Suprapubic skin (tissue), 4 donors: ENCODE measurements at places on chromosomes 7 and 10.

DNA sequence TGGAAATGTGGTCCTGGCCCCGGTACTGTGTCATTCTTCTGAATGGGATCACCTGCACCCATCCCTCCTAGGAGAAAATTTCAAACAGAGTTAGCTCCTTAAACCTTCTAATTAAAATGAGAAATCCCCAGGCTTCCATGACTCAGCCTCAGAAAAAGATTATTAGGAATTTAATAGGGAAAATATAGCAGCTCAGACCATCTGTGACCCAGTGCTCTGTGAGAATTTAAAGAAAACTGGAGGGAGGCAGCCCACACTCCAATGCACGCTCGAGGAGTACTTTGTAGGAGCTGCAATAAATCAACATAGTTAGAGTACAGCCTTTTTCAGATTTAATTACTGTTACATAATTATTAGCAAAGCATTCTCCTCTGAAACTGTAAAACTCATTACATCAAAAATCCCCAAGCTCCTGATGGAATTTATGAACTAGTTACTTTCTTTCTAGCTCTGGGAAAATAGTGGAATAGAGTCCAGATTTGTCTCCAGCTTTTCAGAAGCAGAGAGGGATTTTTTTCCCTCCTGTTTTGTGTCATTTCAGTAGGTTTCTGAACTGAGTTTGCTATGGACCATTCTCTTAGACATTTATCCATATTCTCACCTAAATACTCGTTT is 30.1 kb downstream of the NEUROD6 start:
- DNase-seq, result no peak

DNA sequence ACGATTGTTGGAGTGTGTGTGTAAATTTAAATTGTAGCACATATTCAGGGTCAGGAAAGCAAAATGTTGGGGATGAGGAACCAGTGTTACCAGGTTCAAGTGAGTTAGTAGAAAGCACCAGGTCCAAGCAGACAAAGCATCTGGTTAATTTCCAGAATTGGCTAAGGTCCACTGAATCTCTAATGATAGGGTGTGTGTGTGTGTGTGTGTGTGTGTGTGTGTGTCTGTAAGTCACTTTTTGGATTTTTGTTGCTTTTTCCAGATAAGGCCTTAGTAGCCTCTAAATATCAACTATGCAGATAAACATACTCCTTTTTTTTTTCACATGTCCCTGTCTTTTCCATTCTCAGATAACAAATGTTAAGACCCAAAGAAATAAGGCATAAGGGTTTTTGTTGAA is 36.6 kb upstream of the FMC1 start:
- DNase-seq, result no peak

- DNase-seq, result no peak
Observed at GRCh38 chr7:6258440-6259182, 13.8 kb downstream of the CYTH3 start.

- no peak for DNase-seq
Observed at GRCh38 chr7:101952355-101953247, 135.2 kb downstream of the CUX1 start.

DNA sequence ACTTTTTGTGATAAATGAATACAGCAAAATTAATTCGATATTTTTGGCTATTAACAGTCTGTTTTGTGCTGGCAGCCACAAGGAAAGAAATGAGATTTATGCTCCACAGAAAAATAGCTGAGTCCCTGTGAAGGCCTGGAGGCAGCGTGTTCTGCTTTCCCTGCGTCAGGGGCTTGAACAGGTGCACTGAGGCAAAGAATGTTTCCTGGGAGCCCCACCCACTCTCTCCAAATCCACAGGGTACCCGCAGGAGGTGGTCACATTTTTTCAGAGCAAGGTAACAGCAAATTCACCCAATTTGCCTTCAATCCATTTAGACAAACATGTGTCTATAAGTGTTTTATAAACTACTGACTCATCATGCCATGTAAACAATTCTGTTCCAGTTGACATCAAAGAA is 308.1 kb downstream of the TCERG1L start:
- DNase-seq, result no peak

DNA sequence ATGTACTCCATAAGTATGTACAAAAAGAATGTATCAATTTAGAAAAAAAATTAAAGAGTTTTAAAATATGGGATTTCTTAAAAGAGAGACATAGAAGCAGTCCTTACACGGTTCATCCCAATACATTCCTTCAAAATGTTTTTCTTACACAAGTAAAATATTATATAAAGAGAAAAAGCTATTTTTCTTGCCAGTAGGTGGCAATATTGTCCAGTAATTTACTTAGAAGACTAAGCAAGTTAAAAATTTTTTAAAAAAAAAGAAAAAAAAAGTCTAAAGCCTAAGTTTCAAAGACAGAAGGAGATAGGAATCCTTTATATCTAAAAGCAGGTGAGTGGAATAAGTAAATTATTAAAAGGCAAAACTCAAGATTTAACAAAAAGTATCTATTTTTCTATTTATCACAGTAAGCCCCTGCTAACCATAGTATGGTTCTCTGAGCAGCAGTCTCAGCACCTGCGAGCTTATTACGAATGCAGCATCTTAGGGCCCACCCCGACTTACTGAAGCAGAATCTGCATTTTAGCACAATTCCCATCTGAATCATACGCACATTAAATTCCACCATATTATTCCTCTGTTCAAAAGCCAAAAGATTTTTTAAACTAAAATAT is 240.6 kb downstream of the DGKI start:
- no peak for DNase-seq

- DNase-seq, result peak; percentile 74
Observed at GRCh38 chr7:64889686-64890162, 13.3 kb upstream of the ZNF273 start.

- DNase-seq, result no peak
Observed at GRCh38 chr10:58700591-58700990, 187.9 kb downstream of the BICC1 start.

DNA sequence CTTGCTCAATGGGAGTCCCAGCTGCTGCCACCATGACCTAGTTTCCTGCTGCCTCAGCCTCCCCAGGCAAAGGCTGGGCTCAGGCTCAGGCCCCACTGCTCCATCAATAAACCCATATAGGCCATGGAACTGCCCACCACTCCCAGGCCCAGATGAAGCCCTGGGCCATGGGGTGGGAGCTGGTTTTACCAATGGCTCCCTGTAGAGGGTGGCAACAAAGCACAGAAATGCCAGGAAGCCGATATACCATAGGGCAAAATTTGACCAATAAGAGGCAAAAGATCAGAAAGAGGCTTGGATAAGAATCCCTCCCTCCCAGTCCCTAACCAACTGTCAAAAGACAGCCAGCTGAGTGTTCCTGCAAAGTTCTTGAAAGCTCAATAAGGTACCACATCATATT is 101.8 kb upstream of the DOCK1 start:
- DNase-seq, result no peak

DNA sequence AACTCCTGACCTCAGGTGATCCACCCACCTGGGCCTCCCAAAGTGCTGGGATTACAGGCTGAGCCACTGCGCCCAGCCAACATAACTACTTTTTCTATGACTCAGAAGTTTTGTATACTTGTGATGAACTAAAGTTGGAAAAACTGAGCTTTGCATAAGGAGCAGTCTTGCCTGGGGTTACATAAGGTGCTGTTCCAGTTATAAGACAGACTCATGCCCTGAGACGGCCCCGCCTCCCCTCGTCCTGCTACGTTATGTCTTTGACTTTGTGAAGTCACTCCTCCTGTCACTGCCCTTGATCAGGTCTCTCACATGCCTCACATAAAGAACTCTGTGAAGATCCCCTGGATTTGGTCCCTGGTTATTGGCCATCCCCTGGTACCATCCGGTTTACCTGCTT is 40.4 kb upstream of the OPN4 start:
- DNase-seq, result no peak

- no peak for DNase-seq
Observed at GRCh38 chr7:44537442-44537841, 3.7 kb downstream of the NPC1L1 start.

GRCh38 chr7:107078517-107078966 is 34.0 kb downstream of the PRKAR2B start:
- DNase-seq, result no peak

DNA sequence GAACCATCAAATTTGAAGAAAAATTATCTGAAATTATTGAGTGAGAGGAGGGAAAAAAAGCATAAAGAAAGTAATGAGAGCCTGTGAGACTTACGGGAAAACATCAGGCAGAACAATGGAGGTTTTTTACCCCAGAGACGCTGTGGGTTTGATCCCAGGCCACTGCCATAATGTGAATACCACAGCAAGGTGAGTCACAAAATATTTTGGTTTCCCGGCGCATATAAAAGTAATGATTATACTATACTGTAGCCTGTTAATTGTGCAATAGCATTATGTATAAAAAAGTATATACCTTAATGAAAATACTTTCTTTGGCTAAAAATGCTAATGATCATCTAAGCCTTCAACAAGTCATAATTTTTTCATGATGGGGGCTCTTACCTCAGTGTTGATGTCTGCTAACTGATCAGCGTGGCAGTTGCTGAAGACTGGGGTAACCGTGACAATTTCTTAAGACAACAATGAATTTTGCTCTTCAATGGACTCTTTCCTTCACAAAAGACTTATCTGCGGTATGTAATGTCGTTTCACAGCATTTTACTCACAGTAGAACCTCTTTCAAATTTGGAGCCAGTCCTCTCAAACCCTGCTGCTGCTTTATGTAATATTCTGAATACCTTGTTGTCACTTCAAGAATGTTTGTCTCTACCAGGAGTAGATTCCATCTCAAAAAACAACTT is 97.0 kb upstream of the FAM20C start:
- DNase-seq, result no peak
